A673 (cell line): ENCODE measurements at places on chromosomes 3 and 15. TPM values are rescaled to one million over a fixed set of nuclear protein-coding genes. Genes with fewer than 3 reads are reported as not detected.
A peak's percentile ranks its signal among the peaks of the same experiment; 100 is the strongest.

DNA sequence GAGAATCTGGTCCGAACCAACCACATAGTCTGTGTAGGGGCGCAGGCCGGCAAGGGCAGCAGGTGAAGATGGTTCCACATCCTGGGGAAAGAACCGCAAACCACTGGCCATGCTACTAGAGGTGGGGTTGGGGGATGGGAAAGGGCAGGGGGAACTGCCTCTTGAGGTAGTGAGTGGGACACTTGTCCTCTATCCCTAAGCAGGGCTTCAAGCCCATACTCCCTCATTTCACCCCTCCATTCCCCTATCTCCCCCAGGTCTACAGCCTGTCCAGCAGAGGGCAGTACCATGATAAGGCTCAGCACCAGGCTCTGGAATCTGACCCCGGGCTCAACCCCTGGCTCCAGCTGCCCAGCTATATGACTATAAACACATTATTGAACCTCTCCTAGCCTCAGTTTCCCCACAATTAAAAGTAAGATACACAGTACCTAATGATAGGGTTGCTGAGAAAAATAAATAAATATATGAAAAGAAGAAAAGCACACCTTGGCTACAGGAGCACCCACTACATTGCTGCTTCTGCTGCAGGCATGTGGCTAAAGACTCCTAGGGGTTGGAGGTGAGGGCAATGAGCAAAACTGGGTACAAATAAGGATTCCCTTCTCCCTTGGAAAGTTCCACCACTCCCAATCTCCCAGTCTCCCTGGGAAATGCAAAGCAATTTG is 6.3 kb downstream of the GORASP1 start:
- no peak overlapping the region for H3K4me3 ChIP-seq
- no peak overlapping the region for H3K27ac ChIP-seq
- no peak for DNase-seq
- H3K4me1 ChIP-seq = no peaks in the 10 kb centered on the region

DNA sequence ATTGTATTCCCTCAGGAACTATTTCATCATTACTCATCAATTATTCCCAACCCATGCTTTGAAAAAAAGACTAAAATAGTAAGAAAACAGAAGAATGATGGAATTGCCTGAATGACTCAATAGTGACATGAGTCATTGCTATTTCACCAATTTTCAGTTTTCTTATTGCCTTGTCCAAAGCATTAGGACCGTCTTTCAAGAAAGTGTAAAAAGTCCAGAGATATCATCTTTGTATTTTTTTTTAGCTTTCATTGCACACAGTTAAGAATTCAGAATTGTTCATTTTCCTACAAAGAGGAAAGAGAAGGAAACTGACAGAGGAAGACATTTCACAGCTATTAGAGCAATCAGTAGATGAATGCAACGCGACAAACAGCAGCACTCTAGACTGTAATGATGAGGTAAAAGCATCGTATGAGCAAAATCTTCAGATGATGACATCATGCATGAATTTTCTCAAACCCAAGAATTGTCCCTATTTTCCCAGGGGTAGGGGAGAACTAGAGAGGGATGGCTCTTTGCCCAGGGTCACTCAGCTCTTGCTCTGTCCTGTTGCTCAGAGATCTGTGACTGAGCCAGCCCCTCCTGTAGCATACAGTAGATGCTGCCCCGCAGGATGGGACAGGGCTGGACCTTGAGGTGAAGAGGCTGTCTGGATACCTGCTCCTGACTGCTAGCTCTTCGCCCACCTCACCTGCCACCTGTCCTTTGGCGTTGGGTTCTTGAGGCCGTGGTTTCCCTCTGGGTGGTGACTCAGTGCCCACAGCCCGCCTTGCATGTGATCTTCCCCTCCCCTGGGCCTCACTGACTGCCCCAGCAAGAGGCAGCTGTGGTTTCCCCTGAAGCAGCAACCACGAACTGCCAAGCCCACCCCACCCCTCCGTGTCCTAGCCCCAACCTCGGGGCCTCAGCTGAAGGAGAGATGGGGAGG is 84.8 kb downstream of the PPCDC start:
- H3K36me3 ChIP-seq = no peaks in the 10 kb centered on the region
- peak; percentile 45 for DNase-seq
- no peak overlapping the region for H3K4me3 ChIP-seq
- H3K27ac ChIP-seq = no peak overlapping the region

- H3K27ac ChIP-seq = no peak overlapping the region
- no peaks in the 10 kb centered on the region for H3K27me3 ChIP-seq
- no peak for DNase-seq
- no peak overlapping the region for H3K4me3 ChIP-seq
- H3K36me3 ChIP-seq = no peaks in the 10 kb centered on the region
- no peaks in the 10 kb centered on the region for H3K4me1 ChIP-seq
These were observed 223.5 kb upstream of the PROK2 start for GRCh38 chr3:72008226-72008996.

DNA sequence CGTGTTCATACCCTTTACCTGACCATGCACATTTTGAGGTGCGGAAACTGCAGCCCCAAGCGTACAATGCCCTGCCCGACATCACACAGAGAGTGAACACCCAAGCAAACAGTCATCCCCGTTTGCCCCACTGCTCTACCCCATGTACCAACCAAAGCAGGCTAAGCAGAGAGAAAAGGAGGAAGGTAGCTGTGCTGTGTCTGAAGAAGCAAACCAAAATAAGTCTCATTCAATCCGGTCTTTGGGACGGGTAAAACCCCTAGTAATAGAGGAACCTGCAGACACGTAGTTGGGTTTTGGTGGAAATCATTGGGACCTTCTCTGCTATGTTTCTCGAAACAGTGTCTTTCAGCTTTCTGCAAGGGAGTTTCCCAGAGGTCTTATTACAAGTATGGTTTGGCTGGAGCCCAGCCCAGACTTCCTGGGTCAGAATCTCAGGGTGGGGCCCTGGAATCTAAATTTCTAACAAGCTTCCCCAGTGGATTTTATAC is 164.6 kb upstream of the HES1 start:
- no peak overlapping the region for H3K4me3 ChIP-seq
- peak; percentile 28 for DNase-seq
- peaks cover 28% of the 10 kb centered on the region for H3K4me1 ChIP-seq
- no peak overlapping the region for H3K27ac ChIP-seq

DNA sequence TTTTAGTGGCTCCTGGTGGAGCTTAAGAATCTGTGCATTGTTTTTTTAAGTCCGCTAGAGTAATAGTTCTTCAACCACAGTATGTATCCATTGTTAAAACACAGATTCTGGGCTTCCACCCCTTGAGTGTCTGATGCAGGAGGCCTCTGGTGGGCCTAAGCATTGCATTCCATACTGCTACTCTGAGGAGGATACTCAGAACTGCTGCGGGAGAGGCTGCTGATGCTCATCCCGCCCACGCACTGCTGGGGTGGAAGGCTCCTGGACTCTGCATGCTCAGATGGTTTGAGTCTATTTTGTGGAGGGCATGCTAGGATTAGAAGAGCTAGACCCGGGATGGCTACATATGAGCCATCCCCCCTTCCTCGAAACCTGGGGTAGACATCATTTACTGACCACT is 74.4 kb downstream of the THSD4 start:
- H3K4me3 ChIP-seq = no peak overlapping the region
- no peaks in the 10 kb centered on the region for H3K27me3 ChIP-seq
- DNase-seq = peak; percentile 18
- no peak overlapping the region for H3K27ac ChIP-seq
- H3K4me1 ChIP-seq = peaks cover 9% of the 10 kb centered on the region

The P2RY14 gene
- not detected in 2 replicates for total RNA-seq

The CCR1 gene
- total RNA-seq = not detected in 2 replicates

The TUBGCP4 gene
- 31.4 and 37.6 TPM in 2 replicates for total RNA-seq

The A4GNT gene
- not detected in 2 replicates for total RNA-seq

The REC114 gene
- total RNA-seq = not detected in 2 replicates
